IMR-90 (cell line): ENCODE measurements at places on chromosomes 2 and 18. TPM values are rescaled to one million over a fixed set of nuclear protein-coding genes. Genes with fewer than 3 reads are reported as not detected.
A peak's percentile ranks its signal among the peaks of the same experiment; 100 is the strongest.

DNA sequence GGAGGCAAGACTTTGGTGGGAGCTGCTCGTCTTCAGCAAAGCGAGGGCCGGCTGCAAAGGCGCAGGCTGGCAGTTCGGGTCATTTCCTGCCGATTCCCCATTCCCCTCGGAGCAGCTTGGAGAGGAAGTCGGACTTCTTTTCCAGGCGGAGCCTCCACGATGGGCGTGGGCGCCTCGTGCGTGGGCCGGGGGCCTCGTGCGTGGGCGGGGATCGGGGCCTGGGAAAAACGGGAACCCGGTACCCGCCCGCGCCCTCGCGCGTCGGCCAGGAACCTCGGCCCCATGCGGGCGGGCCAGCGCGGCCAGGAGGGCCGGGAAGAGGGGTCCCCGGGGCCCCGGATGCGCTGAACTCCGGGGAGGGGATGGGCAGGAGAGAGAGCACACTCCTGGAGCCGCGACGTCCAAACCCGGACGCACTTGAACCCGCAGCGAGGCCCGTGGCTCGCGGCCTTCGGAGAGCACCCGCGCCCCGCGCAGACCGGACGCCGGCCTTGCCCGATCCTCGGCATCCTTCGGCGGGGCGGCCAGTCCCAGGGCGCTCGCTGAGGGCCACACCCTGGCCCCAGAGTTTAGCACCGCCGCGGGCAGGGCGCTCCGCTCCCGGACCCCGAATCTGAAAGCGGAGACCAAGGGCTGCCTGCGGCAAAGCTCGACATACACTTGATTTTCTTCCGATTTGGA is 368.4 kb downstream of the MTX2 start:
- peak; percentile 23 for DNase-seq

- no peak for DNase-seq
These were observed 10.7 kb upstream of the SPOPL start for GRCh38 chr2:138490673-138491494.

DNA sequence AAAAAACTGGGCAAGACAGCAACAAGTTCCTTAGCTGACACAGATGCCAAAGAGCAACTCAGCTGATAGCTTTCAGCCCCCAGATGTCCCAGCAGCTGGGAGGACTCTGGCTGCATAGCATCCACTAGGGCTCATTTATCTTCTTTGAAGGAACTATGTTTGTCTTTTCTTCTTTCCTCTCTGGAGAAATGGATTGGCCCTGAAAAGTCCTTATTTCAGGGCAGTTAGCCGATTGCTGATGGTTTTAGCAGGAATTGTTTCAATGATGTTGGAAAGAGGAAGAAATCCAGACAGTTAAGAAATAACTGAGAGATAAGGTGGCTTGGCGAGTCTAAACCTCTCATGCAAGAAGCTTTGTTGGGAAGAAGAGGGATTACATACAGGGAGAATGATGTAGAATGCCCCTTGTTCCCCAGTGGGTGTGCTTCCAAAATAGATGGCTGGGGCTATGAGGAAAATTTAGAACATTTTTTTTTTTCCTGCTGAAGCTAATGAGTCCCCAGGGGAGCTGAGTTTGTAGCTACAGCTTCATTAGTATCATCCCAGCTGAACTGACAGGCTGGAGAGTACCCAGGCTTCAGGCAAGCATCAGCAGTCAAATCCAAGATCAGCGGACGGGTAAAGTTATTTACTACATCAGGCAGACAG is 33.6 kb upstream of the SERPINE2 start:
- peak; percentile 14 for DNase-seq

- no peak for DNase-seq
These were observed 23.2 kb upstream of the FAP start for GRCh38 chr2:162266460-162266760.

DNA sequence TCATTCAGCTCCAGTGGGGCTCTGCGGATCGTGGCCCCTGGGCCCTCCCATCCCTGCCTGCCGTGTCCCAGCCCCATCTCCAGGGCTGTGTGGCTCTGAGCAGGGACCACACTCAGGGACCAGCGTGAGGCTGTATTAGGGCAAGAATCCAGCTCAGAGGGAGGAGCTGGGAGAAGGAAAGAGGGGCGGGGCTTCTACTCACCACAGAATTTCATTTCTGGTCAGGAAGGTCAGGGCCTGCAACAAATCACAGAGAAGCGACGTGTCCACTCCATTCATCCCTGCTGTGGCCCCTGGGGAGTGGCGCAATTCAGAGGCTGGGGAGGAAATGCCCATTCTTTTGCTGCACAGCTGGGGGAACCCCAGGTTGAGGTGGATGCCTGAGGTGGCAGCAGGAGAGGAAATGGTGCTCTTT is 828 bp downstream of the CIB4 start:
- peak; percentile 39 for DNase-seq

GRCh38 chr2:41137031-41137430 is 685.1 kb upstream of the SLC8A1 start:
- no peak for DNase-seq

The FAM110C gene
- not detected in 2 replicates for total RNA-seq

DNA sequence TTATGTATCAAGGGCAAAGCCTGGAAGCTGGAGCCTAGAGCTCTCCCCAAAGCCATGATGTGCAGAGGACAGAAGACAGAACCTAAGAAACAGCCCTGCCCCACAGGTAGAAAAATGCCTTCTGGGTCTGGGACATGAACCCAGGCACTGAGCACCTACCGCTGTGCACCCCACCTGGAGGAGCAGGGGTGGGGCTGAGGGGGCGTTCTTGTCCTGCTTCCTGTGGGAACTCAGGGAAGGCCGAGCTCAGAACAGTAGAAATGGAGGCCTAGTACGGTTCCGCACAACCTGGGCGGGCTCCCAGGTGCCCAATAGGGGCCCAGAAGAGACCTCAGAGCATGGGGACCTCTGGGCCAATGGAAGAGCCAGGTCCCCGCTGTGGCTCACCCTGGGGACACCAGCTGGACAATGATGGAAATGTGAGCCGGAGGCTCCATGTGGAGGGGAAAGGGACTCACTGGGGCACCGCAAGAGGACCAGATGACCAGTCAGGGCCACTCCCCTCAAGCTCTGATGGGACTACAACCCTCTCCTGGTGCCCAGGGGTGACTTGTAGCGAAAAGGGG is 3.2 kb downstream of the CRACDL start:
- no peak for DNase-seq

The CLIP4 gene
- 64.2 and 66.3 TPM in 2 replicates for total RNA-seq

GRCh38 chr2:100059638-100060037 is 82.8 kb downstream of the AFF3 start:
- no peak for DNase-seq

GRCh38 chr2:179669196-179669595 is 192.2 kb downstream of the ZNF385B start:
- no peak for DNase-seq

The TM4SF20 gene
- under 0.01 TPM in 2 replicates for total RNA-seq

The SP140L gene
- total RNA-seq, result 5.4 and 9.2 TPM in 2 replicates

The TMEM163 gene
- not detected in 2 replicates for total RNA-seq

DNA sequence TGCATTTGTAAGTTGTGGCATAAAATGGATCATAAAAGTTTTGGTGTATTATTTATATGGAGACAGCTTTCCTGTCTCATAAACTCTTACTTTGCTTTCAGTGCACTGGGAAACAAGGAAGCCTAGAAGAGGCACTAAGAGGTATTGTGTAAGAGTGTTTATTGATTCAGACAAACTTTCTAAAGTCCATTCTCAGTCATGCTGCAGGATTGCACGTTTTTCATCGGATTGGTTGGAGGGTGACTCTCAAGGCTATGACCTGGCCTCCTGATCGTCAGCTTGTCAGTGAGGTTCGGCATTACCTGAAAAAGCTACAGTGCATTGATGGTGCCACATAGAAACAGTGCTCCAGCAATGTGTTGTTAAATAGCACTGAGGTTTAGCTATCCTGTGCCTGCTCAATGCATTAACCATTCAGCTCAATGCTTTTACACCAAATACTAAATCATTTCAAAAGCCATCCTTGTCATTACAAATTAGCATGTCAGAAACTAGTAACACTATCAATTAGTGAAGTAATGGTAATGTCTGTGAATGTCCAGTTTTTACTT is 545.5 kb downstream of the CBLN2 start:
- no peak for DNase-seq

The KIF5C gene
- total RNA-seq, result 0.18 and 0.28 TPM in 2 replicates

GRCh38 chr18:50453014-50453680 is 78.3 kb downstream of the SKA1 start:
- DNase-seq, result no peak

GRCh38 chr18:75635096-75635495 is 207.6 kb upstream of the SMIM21 start:
- no peak for DNase-seq

DNA sequence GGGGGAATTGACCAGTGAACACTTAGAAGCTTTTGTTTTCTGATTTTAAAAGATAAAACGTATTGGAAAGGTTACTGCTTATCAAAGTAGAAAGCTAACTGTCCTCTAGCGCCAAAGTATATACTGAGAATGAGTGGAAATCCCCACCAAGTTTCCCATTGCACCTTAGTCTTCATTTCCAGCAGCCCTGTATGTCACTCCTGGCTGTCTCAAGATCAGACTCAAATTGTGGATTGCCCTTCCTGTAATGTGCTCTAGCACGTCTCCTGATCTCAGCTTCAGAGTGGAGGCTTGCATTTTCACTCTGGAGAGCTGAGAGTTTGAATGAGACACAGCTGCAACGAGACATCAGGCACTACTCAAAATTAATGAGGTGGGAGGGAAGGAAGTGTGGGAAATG is 26.6 kb downstream of the MFF start:
- no peak for DNase-seq

DNA sequence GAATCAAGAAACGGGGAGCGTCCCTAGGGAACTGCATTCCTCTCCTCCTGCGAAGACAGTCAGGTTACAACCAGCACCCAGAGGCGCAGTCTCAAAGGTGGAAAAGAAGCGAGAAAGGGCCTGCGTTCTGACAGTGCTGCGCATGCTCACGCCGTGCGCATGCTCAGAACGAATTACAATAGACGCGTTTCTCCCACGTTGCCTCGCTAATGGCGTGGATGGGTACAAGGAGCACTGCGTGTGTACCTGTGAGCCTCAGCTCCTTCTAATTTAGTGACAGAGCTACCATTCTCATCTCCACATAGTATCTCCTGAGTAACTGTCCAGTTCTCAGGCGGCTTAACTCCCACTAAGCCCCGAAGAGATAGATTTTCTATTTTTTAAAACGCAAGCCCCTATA is 448.8 kb downstream of the TXNL1 start:
- no peak for DNase-seq

DNA sequence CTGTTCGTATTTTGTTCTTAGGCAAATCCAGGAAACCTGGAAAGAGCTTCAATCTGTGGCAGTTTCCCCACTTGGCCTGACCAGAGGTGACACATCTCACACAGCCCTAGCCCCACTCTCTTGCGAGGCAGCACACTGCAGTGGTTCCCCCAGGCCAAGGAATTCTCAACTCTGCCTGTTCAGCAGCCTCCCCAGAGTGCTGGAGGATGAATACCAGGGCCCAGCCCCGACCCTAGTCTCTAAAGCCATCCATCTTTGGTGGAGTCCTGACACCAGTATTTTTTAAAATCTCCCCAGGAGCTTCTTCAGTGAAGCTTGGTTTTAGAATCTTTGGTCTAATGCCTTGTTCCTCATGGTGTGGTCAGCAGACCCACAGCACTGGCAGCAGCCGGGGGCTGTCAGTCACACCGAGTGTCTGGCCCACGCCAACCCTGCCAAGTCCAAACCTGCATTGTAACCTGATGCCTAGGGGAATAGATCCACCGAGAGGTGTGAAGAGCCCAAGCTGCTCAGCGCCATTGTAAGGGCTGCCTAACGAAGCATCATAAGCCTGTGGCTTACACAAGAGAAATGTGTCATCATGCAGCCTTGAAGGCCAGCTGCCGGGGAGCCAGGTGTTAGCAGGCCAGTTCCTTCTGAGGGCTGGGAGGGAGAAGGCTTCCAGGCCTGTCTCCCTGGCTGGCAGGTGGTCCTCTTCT is 428.7 kb upstream of the ID2 start:
- no peak for DNase-seq

- no peak for DNase-seq
These were observed 318.6 kb downstream of the SLC4A3 start for GRCh38 chr2:219946021-219946420.

The RGPD4 gene
- not detected in 2 replicates for total RNA-seq

The ATP6V1B1 gene
- total RNA-seq, result 0.28 TPM in 1 of 2 replicates, not detected in the other

- no peak for DNase-seq
These were observed 81.9 kb upstream of the SERPINE2 start for GRCh38 chr2:224120986-224121385.

- DNase-seq, result no peak
These were observed 1.0 kb downstream of the CYP26B1 start for GRCh38 chr2:72146347-72147302.

DNA sequence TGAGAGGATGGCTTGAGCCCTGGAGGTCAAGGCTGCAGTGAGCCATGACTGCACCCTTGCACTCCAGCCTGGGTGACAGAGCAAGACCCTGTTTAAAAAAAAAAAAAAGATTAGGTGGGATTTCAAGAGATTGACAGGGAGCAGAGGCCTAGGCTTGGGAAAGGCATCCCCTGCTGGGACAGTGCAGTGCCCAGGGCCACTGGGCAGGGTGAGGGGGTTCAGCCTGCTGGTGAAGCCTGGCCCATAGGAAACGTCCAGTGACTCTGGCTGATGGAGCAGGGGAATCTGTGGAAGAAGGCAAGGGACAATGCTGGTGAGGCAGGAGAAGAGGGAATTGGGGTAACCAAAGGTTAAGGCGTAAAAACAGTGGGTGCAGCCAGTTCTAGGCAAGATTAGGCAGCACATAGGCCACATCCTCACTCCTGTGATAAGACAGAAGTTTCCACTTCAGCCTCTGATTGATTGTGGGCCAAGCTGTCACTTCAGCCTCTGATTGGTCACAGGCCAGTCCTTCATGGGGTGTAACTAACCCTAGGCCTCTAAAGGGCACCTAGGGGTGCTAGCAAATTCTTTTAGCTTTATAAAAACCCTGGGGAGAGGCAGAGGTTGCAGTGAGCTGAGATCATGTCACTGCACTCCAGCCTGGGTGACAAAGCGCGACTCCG is 128.6 kb downstream of the MSH2 start:
- no peak for DNase-seq

The DAW1 gene
- total RNA-seq, result 1.4 TPM in 2 replicates

- DNase-seq, result no peak
These were observed 11.8 kb downstream of the CYRIA start for GRCh38 chr2:16653799-16654198.

DNA sequence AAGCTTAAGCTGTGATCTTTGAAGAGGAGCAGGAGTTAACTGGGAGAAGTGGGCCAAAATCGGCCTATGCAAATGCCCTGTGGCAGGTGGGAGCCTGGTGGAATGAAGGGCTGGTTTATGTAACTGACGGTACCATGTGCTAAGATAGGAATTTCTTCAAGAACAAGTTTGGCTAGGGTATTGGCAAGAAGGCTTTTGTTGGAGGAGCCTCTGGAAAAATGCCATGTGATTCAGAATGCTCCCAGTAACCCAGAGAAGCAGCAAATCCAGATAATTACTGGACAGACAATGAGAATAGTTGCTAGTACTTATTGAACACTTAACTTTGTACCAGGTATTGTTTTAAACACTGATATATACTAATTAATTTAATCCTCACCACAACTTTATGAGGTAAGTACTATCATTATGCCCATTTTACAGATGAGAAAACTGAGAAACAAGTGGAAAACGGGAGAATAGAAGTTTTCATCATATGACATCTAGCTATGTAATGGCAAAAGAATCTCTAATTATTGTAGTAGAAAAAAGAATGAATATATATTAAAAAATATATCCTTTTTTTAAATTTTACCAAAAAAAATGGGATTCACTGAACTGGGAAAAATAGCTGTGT is 9.1 kb upstream of the FAM124B start:
- DNase-seq, result peak; percentile 19

- peak; percentile 7 for DNase-seq
These were observed 208.7 kb downstream of the KCNE4 start for GRCh38 chr2:223260681-223261080.
